ENCODE measurements at places on chromosomes 5 and 9.
A peak's percentile ranks its signal among the peaks of the same experiment; 100 is the strongest.

DNA sequence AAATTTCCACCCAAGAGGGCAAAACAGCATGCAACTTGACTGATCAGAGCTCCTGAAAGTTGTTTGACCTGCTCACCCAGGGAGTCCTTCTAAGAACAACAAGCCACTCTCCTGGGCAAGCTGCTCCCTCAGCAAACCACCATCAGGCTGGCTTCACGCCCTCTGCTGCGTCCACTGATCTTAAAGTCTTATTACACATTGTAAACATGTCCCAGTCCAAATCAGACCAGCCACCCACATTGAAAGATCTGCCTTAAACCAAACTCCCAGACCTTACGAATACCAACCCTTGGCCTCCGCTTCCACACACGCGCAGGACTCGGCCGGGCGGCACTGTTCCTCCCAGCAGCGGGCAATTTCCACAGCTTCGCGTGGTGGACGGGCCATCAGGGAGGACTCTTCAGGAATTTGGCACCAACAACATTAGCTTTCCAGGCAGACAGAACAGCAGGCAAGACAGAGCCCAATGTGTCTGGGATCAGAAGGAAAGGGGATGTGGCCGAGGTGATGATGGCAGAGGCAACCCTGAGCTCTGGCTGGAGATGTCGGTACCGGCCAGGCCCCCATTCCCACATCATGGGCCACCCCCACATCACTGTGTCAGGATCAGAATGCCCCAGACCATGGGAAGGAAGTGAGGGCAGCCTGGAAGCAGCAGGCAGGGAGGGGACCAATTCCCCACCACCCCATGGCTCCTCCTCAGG is 56.8 kb downstream of the SEMA4D start:
- no peak for DNase-seq

- peak; percentile 60 for DNase-seq
These were observed 87.8 kb upstream of the HSPA9 start for GRCh38 chr5:138663009-138663408.

- DNase-seq: no peak
These were observed 27.6 kb downstream of the SGCD start for GRCh38 chr5:156354571-156354970.

DNA sequence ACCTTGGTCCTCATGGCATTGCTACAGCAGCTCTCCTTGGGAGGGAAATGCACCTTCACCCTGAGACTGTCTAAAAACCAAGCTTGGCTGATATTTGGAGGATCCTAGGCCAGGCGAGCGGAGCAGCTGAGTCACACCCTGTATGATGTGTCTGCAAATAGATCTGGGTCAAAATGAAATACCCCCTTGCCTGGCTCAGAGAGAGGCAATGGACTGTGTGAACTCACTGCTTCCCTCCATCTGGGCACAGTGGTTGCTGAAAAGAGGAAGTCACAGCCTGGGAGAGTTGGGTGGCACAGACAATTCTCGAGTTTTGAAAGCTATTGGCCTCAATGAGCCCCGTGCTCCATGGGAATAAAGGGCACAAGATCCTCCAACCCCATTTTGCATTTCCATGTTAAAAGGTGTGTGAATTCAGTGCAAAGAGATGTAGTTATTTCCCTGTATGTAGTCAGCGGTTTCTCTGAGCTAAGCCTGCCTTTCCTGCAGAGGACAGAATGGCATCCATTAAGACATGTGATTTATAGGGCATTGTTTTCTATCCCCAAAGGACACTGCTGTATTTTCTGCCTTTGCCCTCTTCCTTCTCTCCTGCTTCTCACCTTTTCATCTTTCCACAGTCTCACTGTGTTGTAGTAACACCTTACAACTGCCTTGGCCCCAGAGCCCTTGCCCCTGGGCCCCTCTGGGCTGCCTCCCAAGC is 177.2 kb downstream of the GADD45G start:
- DNase-seq: no peak

GRCh38 chr5:173772384-173773059 is 115.6 kb upstream of the CPEB4 start:
- DNase-seq: no peak

DNA sequence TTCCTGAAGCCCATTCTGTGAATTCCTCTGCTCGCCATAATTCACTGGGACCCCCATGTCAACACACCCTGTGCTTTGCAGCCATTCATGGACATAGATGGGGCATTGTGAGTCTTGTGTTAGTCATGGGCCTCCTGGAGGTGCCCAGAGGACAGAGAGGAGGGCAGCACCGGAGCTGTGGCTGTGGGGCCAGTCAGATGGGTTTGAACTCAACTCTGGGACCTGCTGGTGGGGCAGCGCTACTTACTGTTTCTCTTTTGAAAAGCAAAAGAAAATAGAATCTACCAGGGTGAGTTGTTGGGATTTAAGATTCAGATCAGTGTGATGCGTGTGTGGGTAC is 11.3 kb upstream of the EXOC3 start:
- no peak for DNase-seq

DNA sequence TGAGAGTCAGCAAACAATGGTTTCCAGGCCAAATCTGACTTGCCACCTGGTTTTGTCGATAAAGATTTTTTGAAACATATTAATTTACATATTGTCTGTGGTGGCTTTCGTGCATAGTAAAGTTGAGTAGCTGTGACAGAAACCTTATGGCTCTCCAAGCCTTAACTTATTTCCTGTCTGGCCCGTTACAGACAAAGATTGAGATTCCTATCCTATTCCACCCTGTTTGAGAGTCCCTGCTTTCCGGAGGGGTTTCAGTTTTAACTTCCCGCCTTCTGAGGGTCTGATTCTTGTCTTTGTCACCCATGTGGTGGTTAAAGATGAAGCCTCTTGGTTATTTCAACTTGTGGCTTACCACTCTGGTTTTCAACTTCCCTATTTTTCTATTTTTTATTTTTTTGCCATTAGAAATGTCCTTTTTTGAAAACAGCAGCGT is 11.4 kb downstream of the OTULIN start:
- DNase-seq: peak; percentile 59

DNA sequence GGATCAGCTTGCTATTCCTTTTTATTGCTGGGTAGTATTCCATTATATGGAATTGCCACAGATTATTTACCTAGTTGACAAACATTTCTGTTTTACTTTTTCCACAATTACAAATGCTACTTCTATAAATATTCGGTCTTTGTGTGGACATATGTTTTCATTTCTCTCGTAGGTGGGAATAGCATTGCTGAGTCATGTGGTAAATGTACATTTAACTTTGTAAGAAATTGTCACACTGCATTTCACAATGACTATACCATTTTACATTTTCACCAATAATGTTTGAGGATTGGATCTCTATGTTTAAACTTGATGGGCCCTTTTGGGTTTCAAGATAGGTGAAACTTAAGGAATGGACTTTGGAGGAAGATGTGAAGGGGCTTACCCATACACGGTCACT is 19.7 kb downstream of the RAI14 start:
- no peak for DNase-seq

- DNase-seq: no peak
These were observed 245.2 kb downstream of the EFNA5 start for GRCh38 chr5:107425541-107426031.

GRCh38 chr5:163718272-163718671 is 212.9 kb downstream of the MAT2B start:
- no peak for DNase-seq

- no peak for DNase-seq
These were observed 185.1 kb downstream of the RGS3 start for GRCh38 chr9:113648586-113648985.

DNA sequence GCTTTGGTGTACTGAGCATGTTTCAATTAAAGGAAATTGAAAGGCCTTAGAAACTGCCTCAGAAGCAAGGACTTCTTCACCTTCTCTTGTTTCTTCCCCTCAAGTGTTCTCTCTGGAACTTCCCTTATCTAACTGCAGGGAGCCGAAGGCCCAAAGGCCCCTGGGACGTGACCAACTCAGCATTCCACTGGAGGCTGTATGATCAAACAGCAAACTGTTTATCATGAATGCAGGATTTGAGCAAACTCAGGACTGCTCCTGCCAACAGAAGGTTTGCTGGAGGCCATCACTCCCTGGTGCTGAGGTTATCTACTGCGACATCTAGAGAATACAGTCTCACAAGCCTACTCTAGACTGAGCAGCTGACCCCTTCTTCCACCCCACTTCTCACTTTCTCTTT is 4.8 kb upstream of the CDH10 start:
- no peak for DNase-seq

- no peak for DNase-seq
These were observed 14.2 kb downstream of the TCERG1 start for GRCh38 chr5:146461319-146461718.

DNA sequence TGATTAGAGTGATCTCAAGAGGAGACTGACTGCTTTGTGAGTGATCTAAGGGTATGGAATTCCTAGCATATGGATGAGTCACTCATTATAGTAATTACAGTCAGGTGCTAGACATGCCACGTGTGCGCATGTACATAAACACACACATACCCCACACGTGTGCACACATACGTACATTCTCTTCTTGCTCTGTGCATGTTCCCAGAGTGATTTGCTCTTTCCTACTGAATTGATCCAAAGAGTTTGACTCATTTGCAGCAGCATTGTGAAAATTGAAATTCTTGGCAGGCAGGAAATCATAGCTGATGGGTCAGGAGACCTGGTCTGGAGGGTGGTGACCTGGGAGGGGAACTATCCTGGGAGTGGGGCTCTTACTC is 63.8 kb downstream of the ANGPTL2 start:
- no peak for DNase-seq

DNA sequence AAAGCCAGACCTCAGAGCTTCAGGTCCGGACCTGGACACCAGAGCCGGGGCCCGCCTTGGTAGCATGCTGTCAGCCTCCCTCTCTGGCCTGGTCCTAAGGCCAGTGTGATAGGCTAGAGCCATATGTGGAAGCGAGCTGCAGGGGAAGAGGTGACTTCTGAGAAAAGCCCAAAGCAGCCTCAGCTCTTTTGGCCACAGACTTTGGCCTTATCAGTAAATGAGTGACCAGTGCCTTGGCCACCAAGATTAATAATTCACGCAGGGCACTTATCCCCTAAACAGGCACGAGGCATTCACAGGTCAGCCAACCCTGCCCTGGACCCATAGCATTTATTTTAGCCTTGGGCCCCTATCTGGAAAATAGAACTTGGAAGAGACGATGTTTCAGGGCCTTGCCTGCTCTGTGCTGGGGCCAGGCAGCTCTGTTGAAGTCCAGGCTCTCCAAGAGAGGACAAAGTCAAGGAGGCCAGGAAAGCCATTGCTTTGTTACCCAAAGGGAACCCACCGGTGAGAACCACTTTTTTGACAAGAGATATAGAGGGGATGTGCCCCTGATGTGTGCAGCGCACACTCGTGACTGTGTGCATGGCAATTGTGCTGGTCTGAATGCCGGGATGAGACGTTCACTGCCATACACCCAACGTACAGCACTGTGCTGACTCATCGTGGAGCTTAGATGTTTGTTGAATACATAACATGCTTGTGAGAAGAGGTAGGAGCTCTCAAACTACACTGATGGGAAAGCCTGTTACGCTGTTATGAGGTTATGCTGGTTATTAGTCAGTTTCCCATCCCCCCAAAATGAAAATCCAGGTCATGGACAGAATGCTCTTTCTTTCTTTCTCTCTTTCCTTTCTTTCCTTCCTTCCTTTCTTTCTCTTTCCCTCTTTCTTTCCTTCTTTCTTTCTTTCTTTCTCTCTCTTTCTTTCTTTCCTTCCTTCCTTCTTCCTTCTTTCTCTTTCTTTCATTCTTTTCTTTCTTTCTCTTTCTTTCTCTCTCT is 5.0 kb upstream of the SLC34A1 start:
- DNase-seq: no peak
